NCI-H2171 treated with DMSO at 0.1 percent for 48 hours (cell line): ENCODE measurements at places on chromosomes 7 and 10.

DNA sequence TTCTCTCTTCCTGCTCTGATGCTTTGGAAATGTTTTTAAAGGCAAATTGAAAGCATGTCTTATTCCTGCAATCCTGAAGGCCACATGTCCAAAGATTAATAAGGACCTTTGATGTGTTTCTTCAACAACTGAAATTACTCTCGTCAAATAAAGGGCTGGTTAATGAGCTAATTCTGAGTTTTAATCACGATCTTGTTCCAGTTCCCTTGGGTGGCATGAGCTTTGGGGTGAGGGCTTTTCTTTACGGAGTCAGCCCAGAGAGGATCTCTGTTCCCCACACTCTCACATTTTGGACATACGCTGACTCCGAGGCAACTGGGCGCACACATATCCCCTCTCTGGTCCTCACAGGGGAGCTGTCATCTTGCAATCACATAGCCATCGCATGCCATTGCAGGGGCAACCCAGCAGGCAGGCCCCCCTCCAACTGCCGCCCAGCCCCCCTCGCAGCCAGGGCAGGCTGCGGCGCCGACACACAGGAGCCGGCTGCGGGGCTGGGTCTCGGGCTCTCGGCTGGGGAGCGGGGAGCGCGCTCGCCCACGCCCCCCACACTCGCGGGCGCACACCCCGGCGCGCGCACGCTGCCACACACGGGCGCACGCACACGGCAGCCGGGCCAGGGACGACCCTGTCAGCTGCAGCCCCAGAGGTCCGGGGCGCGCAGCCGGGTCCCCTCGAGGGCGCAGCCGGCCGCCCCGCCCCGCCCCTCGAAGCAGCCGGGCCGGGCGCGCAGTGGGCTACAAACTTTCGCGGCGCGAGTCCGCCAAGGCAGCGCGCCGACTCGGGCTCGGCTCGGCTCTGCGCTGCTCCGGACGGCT, at the start of gene GDF10:
Gene GDF10 (plus strand): TSS at position 587 of the 818 bp plus-strand sequence. CDS start 455 bp downstream, outside the sequence.
- no peak for DNase-seq

DNA sequence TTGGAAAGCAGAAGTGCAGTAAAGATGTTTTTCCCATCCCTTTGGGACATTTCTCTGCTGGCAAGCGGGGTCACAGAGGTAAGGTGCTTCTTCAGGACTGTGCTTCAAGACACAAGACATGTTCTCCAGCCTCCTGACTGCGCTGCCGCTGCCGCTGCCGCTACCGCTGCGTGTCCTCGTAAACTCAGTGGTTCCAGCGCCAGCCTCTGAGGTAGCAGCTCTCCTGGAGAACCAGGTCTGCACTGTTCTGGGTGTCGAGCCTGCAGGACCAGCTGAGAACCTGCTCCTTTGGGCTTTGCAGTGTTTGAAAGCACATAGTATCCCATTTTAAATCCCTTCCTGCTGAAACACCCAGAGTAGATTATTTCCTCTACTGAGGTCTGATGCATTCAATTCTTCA, 13.0 kb upstream of the KCNK18 start:
- no peak for DNase-seq

GRCh38 chr10:84173501-84173929, at the start of gene GPR15LG:
Gene GPR15LG, plus strand, starts transcription at chr10:84173801. Its CDS starts 51 bp downstream, at chr10:84173852.
- no peak for DNase-seq

- DNase-seq: no peak
Measured at GRCh38 chr10:99533496-99534449, 1.0 kb downstream of the NKX2-3 start.

DNA sequence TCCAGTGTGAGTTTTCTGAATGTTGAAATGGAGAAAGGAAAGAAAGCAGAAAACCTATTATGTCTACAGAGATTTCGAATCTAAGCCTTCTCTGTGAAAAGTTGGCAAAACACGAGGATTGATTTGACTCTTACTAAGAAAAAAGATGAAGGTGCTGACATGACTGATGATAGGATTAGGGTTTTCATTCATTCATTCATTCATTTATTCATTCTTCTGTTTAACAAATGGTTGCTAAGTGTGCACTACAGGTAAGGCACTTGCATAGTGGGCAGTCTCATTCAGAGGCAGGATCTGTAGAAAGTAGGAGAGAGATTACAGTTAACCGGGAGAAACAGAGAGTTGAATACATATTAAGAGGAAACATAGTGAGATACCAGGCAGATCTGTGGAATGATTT, 137.1 kb downstream of the ZNF365 start:
- DNase-seq: no peak

GRCh38 chr10:102211615-102212299, 14.3 kb upstream of the ELOVL3 start:
- no peak for DNase-seq

DNA sequence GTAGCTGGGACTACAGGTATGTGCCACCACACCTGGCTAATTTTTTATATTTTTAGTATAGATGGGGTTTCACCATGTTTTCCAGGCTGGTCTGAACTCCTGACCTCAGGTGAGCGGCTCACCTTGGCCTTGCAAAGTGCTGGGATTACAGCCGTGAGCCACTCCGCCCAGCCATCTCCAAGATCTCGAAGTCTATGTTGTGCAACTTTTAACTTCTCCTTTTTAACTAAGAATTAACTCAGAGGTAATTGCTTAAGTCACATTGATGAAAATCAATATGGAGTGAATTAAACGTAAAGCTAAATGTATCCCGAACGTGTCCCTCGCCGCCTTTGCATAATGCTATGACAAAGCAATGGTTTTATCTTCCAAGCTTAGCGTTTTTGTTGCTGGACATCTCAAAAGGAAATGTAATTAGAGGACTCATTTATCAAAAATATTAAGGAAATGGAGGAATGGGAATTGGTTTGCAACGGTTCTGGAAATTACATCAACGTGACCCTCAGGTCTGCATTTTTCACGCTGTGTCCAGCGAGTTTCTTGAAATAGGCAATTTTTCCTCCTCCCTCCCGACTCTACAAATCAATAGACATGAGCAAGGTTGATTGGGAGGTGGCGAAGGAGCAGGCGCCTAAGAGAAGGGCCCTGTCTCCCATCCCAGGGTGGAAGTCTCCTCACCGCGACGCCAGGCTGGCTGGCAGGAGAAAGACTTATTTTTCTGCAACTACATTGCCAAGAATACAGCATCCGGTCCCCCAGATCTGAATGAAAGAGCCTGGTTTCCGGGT, 89.8 kb downstream of the TMEM130 start:
- no peak for DNase-seq

DNA sequence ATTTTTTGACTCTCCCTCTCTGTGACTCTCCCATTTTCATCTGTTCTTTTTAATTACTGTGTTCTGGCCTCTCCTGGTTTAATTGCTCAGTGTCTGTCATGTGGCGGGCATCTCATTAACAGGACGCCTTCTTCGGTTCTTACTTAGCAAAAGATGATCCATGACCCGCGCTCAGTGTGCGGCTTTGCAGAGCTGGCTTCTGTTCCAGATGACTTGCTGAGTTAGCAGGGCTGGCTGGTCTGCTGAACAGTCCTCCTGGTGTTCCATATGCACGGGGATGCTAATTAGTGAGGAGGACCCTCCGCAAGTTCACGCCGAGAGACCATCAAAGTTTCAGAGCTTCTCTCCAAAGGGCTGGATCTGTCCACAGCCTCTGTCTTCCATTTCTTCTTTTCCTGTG, 258.6 kb upstream of the MKI67 start:
- no peak for DNase-seq

GRCh38 chr7:24912424-24912823, 67.6 kb downstream of the OSBPL3 start:
- DNase-seq: no peak

GRCh38 chr7:93202594-93203250, 23.5 kb downstream of the HEPACAM2 start:
- no peak for DNase-seq

DNA sequence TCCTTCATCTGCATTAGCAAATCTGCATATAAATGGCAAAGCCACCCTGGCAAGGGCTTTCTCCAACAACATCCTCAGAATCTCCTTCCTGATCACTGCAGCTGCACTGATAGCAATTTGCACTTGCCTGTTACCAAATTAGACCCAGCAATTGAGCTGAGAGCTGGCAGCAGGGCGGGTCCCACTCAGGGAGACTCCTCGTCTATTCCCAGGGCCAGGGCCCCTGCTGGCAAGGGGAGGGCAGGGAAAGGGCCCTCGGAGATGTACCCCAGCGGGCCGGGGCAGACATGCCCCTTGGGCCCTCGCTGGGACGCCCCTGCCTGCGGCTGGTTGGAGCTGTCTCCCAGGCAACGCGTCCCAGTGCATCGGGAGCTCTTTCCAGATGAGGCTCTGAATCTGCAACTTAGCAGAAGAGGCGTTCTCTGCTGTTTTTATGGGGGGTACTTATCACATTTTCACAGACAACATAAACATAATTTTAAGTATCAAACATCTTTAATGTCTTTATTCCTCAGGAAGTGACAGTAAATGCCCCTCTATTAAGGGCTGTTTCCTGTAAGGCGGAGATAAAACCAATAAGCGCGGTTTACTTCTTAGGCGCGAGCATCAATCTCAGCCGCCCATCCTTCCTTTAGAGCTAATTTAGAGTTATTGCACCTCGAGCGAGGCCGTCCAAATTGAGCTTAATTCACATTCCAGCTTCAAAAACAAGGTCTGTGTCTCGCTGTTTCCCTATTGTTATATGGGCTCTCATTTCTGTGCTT, 249.0 kb upstream of the PPP2R2D start:
- DNase-seq: no peak

DNA sequence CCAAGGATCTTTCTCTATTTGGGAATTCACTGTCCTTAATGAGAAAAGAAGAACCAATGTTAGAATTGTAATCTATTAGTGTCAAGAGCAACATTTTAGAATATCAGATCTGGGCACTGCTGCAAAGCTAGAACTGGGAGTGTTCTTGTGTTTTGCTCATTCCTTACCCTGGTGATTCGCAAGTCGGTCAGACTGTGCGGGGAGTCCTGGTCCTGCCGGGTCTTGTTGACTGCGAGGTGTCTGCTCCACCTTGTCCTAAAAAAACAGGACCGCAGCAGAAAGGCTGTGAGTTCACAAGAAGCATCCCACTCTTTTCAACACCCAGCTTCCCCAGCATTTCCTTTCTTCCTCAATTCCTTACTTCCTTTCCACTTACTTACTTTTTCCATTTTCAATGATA, 79.0 kb downstream of the GRB10 start:
- no peak for DNase-seq

GRCh38 chr7:16035392-16035791, 348.9 kb upstream of the MEOX2 start:
- no peak for DNase-seq

DNA sequence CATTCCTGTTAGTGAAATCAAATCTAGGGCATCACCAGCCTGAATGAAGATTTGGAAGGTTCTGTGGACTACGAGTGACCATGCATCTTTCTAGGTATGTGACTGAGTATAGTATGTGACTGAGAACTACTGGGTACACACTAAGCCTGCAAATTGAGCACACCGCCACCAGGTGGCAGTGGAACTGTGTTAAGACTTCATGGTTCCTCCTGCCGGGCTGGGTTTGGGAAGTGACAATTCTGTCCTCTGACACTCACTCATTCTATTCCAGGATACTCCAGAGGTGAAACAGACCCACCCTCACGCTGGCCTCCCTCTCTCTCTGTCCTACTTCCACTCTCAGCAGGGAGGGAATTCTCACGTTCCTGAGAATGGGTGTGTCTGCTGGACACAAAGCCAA, 84.0 kb upstream of the TMEM248 start:
- DNase-seq: no peak

GRCh38 chr10:21602313-21602712, 68.3 kb downstream of the MLLT10 start:
- no peak for DNase-seq

DNA sequence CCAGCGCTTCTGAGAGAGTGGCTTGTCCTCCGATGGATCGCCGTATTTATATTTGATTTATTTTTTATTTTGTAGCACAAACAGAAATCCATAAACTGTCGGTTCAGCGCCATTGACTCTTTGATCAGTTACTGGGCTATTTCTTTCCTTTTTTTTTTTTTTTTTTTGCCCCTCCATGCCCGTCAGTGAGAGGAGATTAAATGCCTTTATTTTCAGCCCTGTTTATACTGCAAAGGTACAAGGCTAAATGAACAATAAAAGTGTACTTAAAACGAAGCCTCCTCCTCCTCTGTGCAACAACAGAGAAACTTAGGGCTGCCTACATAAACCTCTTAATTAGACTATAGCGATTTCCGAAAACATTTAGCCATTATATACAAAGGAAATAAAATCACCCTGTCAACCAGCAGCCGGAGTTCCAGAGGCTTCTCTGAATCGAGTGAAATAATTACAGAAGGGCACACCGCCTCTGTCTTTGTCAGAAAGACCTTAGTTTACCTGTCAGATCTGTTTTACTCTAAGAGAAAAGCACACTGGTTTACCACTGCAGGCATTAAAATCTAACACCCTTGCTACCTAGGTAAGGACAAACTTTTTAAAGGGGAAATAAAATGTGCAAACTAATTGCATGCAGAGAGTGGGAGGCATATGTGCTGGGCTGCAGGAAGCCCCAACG, 3.5 kb downstream of the EBF3 start:
- DNase-seq: peak; percentile 22

GRCh38 chr10:103528549-103528948, 35.0 kb downstream of the NEURL1 start:
- no peak for DNase-seq

DNA sequence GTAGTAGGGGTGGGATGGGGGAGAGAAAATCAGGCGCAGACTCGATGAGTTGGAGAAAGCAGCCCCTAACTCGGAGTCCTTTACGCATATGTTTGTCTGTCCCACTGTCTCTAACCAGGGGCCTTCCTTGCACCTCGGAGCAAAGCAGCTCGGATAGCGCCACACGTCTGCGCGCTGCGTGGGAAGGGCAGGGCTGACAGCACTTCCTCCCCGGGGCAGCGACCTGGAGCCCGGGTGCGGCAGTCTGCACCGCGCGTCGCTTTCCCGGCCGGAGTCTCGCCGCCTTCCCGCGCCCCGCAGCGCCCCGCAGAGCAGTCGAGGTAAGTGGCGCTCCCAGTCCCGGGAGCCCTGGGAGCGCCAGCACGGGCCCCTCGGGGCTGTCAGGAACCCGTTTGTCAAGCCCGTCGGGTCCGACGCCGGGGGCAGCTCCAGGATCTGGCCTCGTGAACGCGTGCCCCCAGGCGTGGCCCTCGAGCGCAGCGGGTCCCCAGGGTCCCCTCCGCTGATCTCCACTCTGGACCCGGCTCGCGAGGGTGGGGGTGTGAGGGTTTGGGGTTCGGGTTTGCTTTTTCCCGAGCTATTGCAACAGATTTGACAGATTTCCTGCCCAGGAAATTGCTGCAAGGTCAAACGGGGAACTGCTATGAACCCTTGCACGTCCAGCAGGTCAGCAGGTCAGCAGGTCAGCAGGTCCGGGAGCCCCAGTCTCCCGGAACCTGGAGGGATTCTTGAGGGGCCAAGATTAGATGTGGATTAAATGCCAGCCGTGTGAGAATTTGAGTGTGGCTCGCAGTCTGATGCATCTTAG, 597 bp downstream of the APBB1IP start:
- DNase-seq: no peak

DNA sequence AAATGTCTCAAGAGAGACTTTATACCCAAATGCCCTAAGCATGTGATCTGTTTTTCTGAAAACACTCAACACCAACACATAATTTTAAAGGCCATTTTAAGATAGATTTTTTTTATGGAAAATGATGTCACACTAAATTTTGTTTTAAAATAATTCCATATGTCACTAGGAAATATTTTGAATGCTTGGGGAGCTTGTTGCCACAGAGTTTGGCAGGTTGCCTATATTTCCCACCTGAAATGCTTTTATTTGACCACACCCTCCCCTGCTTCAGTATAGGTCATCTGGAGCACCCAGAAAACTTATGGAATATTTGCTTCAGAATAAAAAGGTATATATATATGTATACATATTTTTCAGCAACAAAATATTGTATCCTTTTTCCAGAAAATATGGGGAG, 180.0 kb upstream of the ANK3 start:
- DNase-seq: peak; percentile 0
